Large intestine (tissue), 12 donors: ENCODE measurements at places on chromosomes 5 and 9.

GRCh38 chr5:35117967-35118366 lies 70.2 kb upstream of the AGXT2 start:
- no peak for DNase-seq

- DNase-seq, result peak; percentile 53
Observed at GRCh38 chr5:174693697-174694385, 30.5 kb upstream of the MSX2 start.

GRCh38 chr9:78207319-78207718 lies 28.6 kb upstream of the CEP78 start:
- DNase-seq, result no peak

- DNase-seq, result no peak
Observed at GRCh38 chr5:61701877-61702602, 370.0 kb downstream of the ZSWIM6 start.

DNA sequence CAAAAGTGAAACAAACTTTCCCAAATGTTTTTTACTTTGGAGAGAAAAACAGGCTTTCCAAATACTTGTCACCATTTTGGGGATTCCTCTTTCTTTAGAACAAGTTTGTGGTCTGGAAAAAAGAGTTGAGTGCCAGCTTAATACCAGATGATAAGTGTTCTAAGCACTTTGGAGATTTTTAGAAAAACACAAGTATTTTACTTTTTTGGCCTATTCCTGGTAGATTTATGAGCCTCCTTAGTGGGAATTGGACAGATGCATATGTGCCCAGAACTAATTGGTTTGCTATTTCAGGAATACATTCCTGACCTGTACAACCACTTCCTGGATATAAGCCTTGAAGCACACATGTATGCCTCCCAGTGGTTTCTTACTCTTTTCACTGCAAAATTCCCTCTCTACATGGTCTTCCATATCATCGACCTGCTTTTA lies 40.5 kb downstream of the GPR21 start:
- no peak for DNase-seq

- DNase-seq, result no peak
Observed at GRCh38 chr5:130966990-130967525, 198.0 kb downstream of the HINT1 start.

DNA sequence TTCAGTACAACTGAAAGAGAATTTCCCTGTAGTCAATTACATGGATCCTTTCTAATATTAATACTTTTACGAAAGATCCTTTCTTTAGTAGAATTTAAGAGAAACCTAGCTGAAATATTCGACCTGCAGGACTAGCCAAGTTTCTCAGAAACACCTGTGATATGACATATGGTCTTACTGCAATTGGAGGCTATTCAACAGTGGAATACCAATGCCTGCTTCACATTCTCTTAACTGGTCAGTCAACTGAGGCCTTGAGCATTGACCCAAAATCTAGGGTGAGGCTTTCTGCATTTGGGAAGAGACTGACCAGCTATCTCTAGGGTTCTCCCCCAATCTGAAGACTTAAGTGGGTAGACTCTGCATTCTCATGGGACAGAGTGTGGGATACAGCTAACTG lies 12.3 kb downstream of the UBE2QL1 start:
- DNase-seq, result no peak

DNA sequence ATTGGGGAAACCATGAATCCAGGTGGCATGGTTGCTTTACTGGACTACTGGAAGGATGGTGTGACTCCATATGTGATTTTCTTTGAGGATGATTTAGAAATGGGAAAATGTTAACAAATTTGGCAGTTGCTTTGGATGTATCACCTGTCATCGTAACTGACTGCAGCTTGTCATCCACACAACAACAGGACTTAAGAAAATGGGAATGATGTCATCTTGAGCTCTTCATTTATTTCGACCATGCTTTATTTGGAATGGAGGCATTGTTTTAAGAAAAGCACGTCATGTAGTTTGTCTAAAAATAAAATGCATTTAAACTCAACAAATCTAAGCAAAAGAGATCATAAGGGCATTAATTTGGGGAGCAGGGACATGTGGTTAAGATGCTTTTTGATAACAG lies 265.0 kb downstream of the GOLPH3 start:
- DNase-seq, result no peak

DNA sequence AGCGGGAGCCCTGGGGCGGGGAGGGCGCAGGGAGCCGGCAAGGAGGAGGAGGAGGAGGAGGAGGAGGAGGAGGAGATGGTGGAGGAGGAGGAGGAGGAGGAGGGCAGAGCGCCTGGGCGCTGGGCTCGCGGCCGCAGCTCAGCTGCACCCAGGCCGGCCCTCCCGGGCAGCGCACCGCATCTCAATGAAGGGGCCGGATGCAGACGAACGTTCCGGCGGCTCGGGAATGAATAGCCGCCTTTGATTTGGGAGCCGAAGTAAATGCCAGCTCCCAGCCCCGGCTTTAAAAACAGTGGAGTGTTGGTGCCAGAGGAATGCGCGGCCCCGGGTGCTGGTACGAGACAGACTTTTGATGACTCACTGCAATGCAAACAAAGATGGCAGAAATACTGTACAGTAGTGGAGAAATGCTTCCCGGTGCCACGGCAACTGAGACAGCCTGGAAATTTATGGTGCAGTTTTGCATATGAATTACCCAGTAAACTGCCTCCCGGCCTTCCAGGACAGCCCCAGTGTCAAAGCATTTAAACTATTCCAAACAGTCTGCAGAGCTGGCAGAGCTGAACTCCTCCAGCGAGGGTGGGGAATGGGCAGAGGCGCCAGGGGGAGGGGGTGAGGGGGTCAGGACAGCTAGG lies 43.1 kb downstream of the NACC2 start:
- peak; percentile 94 for DNase-seq

- DNase-seq, result no peak
Observed at GRCh38 chr5:9479361-9479760, 66.5 kb downstream of the SEMA5A start.

DNA sequence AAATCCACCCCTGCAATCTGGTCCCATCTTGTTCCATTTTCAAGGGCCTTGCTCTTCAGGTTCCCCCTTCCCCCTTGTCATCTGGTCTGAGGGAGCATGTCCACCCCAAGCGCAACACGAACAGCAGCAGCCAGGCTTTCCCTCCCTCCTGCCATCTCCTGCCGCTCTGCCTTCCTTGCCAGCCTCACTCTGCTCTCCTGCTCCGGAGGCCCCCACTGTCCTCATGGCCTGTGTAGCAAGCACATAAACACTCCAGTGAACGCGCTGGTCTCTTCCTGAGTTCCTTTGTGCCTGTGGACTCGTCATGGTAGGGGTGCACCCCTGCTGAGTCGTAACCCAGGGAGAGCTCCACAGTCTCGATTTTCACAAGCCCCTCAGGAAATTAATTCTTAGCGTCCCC lies 29.9 kb downstream of the TENT4A start:
- no peak for DNase-seq

DNA sequence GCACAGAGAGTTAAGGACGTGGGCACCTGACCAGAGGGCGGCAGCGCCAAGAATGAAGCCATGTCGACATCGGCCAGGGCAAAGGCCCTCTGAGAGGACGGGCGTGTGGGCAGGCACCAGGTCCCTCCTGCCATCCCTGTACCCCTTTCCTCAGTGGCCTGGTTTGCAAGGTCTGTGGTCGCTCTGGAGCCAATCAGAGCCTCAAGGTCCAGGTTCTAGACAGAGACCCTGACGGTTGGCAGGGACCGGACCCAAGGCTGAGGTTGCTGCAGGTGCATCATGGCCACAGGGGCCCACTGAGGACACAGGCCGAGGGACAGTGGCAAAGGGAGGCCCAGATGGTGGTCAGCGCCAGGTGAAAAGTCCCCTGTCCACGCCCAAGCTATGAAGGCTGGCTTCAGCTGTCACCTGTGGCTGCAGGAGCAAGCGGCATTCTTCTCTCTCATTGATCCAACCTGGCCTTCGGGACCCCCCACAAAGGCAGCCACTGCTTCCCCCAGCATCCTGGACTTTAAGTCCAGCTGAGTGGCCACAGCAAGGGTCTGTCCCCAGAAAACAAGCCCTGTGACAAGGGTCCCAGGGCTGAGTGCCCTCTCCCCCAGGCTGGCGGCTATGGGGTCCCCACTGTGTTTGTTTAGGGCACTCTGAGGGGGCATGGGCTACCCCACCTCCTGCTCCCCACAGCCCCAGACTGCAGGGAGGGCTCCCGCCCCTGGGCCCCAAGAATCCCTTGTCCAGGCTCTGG lies 48.9 kb downstream of the VAV2 start:
- no peak for DNase-seq

DNA sequence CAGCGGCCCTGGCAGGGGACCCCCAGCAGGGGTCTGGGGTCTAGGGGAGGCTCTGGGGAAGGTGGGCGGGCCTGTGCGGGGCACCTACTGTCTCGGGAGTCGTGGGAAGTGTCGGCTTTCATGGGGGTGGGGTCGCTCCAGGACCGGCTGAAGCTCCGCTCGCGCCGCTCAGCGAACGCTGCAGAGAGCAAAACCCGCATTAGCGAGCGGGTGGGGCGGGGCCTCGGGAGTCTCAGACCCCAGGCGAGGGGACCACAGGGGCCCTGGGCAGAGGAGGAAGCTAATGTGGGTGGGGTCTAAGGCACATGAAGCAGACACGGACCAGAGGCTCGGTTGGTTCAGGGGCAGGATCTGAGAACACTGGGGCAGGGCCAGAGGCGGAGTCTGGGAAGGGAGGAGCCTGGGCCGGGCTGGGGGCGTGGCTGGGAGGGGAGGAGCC lies 5.5 kb downstream of the NSMF start:
- peak; percentile 81 for DNase-seq

- DNase-seq, result no peak
Observed at GRCh38 chr9:115939065-115939765, 214.4 kb upstream of the PAPPA start.

- no peak for DNase-seq
Observed at GRCh38 chr5:72510610-72511181, 3.5 kb upstream of the ZNF366 start.

DNA sequence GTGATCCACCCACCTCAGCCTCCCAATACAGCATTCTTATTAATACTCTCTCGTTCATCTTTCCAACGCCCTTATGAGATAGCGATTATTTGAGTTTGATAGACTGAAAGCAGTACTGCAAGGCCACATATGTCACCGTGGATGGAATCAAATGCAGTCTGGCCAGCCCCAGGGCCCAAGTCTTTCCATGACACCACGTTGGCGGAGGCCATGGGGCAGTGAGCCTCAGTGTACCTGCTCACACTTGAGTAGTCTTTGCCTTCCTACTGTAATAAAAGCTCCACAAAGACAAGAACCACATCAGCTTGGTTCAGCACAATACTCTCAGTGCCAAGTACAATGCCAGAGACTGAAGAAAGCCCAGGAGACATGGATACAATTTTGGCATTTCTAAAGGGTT lies 88.5 kb downstream of the TTLL11 start:
- DNase-seq, result no peak

- DNase-seq, result no peak
Observed at GRCh38 chr5:79729679-79730078, 40.0 kb downstream of the CMYA5 start.

- no peak for DNase-seq
Observed at GRCh38 chr5:133015466-133015865, 10.9 kb downstream of the ZCCHC10 start.

- peak; percentile 87 for DNase-seq
Observed at GRCh38 chr5:139710319-139711066, 62.3 kb downstream of the CXXC5 start.

- no peak for DNase-seq
Observed at GRCh38 chr5:11579351-11579750, 324.9 kb downstream of the CTNND2 start.

- no peak for DNase-seq
Observed at GRCh38 chr5:39670391-39670790, 245.6 kb upstream of the DAB2 start.

DNA sequence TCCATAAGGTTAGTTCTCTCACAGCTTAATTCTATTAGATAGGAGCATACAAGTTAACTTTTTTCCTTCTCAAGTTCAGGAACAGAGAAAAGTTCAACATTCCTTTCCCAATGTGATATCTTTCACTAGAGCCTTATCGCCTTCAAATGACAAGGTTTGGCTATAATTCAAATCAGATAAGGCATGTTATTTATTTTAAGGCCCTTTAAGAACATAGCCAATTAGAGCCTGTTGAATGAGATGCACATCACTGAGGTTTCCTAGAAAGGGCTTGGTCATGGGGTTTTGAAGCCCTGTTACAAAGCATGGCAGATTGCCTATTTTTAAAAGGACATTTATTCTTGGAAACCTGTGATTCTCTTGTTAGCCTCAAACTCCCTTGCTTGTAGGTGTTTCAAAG lies 123.4 kb downstream of the BASP1 start:
- DNase-seq, result no peak

GRCh38 chr9:116369706-116370105 lies 216.1 kb downstream of the PAPPA start:
- peak; percentile 43 for DNase-seq

GRCh38 chr9:94554439-94555331 lies at the start of gene PCAT7:
TSS of gene PCAT7 (plus strand) at chr9:94555083.
- DNase-seq, result peak; percentile 27

DNA sequence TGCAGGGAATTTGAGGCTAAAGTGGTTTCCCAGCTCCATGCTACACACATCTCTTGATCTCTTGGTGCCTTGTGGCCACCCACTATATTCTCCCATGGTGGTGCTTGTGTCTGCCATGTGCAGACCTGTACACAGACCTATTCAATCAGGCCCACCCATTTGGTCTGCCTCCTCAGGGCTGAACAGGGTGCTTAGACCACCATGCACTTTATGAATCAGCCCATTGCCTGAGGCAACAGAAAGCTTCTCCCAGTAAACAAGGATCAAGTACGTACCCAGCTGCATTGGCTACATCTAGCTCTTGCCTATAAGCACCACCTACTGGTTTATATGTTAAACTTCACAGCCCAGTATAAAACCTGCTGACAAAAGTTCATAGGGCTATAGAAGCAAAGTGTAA lies 664.3 kb upstream of the EDIL3 start:
- peak; percentile 3 for DNase-seq

GRCh38 chr5:53603009-53603687 lies 42.7 kb downstream of the NDUFS4 start:
- DNase-seq, result no peak

- peak; percentile 38 for DNase-seq
Observed at GRCh38 chr5:68290260-68290674, 74.7 kb downstream of the PIK3R1 start.

DNA sequence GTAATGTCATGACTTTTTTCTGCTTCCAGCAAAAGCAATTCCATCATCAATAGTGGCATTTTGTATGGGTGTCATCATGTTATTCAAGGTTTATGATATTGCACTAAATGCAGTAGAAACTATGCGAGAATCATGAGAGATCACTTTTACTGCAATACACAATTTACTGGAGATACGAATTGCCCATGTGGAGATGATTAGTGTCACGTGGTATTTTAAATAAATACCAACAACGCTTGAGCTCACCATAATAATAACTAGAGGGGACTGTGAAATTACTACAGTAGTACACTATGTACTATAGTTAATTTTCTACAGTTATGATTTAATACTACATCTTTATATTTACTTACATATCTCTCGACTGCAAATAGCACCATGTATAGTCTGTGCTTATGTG lies 49.7 kb downstream of the FAM174A start:
- DNase-seq, result no peak

GRCh38 chr5:133950821-133951612 lies 17.4 kb downstream of the C5orf15 start:
- no peak for DNase-seq
